ENCODE measurements at places on chromosomes 1 and 21.

DNA sequence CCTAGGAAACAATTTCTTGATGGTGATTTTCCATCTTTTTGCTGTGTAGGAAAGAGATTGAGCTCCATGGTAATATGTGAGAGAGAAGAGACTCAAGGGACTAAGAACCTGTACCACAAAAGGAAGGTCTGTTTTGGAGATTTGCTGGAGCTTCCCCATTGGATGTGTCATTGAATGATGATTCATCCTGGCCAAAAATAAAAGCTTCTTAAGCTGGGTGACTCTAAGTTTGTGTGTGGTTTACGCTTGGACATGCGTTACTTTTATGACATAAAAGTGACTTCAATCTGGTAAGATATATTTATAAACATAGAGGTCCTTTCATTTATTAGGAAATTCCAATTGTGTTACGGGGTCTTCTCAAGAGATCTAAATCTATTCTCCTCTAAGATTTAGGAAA lies 17.4 kb upstream of the IL19 start:
- DNase-seq = peak; percentile 72

DNA sequence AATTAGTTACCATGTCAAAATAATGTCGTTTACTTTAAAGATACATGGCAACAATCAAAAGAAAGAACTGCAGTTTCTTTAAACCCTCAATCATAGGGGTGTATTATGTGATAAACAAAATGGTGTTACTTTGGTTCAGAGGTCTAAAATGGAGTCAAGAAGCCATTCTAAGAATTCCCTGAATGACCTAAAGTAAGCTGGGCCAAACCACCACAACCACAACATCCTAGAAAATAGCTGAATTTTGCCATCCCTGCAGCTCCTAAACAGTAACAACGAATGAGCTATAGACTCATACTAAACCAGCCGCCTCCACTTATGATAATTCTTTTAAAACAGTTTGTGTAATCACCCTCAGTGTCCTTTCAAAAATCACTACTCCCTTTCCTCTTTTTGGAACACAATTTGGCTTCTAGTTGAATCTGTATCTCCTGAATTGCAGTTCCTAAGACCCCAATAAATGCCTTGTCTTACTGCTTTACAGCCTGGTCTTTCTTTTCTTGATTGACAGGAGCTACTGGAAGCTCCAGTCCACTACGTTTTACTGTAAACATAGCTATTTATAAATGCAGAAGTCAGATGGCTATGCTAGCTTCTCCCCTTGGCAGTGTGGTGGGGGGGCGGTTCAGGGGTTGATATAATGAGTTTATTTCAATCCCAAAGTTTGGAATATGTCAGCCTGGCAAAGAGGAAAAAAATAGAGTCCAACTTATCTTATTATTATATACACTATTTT lies 84.3 kb downstream of the PLPPR4 start:
- no peak for DNase-seq

- DNase-seq = no peak
Measured at GRCh38 chr21:18157406-18157805, 87.2 kb upstream of the CHODL start.

- DNase-seq = no peak
Measured at GRCh38 chr1:223738465-223739365, 26.4 kb downstream of the CAPN2 start.

DNA sequence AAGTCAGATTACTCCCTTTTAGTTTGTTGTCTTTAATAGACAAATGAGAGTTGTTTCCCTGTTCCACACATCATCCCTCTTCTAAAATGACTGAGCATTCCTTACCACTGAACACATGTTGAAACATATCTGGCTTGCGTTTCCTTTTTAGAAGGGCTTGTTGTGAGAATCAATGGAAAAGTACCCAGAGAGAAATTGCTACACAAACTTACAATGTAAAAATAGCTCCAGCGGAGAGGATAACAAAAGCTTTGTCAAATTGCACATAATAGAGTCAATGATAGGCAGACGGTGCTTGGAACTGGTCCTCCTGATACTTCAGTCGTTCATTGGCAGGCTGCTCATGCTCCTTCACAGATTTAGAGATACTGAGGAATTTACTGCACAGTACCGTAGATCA lies 123.9 kb downstream of the CYYR1 start:
- DNase-seq = peak; percentile 61

DNA sequence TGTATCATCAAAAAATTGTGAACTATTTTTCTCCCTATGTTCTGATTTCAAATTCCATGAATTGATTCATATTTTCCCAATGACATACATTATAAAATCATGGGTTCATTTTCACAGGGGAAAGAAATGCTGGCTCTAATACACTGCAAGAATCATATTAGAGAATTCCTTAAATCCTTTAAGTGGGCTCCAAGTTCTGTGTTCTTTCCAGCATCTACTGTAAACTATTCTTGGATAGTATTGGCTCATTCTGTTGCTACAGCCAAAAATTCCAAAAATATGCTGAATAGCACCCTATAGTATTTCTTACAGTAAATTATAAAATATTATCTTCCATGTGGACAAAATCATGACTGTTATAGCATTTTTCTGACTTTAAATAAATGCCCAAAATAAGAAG lies 19.0 kb upstream of the C1orf105 start:
- DNase-seq = no peak

DNA sequence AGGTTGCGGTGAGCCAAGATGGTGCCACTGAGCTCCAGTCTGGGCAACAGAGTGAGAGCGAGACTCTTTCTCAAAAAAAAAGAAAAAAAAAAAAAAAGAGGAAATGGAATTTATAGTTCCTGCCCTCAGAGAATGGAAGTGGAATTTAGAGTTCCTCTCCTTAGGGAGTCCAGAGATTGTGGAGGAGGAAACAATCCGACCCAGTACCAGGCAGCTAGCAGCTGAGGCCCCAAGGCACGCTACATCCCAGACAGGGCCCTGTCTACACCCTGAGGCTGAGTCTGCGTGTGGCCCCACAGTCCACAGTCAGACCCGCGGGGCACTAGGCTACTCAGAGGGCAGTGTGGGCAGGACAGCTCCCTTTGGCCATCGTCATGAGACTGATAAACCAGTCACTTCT lies 1.9 kb upstream of the MFN2 start:
- no peak for DNase-seq

GRCh38 chr1:15156807-15157380 lies 3.3 kb downstream of the TMEM51 start:
- DNase-seq = no peak

GRCh38 chr1:942411-942821 lies 16.6 kb downstream of the NOC2L start:
- DNase-seq = no peak

DNA sequence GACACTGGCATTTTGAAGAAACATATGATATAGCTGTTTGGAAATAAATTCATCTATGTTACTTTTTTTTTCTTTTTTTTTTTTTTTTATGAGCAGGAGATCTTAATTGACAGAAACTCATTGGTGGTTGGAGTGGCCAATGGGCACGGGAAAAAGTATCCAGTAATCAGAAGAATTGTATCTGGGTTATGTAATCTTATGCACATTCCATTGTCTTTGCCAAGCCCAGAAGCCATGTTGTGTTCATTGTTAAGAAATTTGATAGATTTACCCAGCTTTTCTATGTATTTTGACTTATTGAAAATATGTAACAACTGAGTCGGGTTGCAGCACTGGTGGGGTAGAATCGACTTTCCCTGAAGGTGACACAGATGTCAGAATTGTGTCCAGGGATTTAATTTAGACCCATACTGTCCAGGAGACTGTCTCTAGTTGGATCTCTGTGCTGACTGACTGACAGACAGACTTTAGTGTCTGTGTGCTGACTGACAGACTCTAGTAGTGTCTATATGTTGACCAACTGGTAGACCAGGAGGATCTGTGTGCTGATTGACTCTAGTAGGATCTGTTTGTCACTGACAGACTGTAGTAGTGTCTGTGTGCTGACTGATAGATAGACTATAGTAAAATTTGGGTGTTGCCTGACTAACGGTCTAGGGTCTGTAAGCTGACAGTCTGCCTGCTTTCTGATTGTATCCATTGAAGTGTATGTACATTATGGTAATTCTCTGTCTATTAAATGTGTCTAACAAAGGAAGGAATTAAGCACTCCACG lies 12.3 kb upstream of the C4BPB start:
- DNase-seq = no peak

GRCh38 chr1:86650065-86650464 lies 54.3 kb upstream of the SH3GLB1 start:
- DNase-seq = no peak

GRCh38 chr1:203162403-203162802 lies 13.2 kb downstream of the MYBPH start:
- DNase-seq = no peak

DNA sequence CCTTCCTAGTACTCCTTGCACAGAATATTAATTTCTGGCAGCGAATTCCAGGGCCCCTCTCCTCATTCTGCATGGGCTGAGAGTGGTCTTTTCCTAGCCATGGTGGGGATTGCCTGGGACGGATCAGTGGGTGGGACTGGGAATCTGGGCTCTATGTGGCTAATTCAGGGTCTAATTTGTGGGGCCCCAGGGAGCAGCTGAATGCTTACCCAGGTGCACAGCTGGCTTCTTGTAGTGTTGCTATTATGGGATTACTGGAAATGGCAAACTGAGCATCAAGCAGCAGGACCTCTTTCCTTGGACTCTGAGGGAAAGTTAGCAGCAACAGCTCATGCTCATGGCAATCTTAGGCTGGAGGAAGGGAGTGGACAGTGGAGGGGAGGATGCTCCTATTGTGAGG lies 187.1 kb upstream of the CACNA1E start:
- DNase-seq = no peak

- no peak for DNase-seq
Measured at GRCh38 chr1:6942990-6943389, 157.7 kb downstream of the CAMTA1 start.

GRCh38 chr1:148308832-148309458 lies 156.9 kb upstream of the NBPF11 start:
- no peak for DNase-seq

DNA sequence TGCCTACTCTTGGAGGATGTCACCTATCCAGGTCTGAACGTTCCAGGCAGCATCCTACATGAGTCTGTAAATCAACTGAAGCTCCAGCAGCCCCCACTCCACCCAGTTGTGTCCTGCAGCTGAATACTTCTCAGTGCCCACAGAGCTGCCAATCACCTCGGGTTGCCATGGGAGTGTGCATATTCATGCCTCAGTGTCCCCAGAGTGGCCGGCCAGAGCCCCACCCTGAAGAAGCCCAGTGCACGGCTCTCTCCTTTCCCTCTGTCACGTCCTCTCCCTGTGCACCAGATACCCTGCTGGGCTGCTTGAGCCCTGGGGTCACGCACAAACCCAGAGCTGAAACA lies 16.1 kb upstream of the GSTM4 start:
- DNase-seq = no peak

DNA sequence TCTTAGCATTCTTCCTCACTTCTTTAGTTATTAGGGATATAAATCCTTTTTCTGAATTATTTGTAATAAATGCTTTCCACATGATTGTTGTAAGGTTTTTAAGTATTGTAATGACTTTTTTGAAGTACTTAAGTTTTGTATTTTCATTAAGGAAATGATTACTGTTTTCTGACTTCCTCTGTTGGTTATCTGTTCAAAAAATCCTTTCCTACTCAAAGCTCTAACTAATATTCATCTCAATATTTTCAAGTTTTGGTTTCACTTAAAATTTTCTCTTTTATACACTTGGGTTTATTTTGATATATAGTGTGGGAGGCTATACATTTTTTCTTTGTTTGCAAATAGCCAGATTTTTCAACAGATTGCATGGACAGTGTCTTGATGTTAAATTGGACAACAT lies 59.9 kb upstream of the NHLH2 start:
- DNase-seq = no peak

GRCh38 chr21:37829447-37829846 lies 86.8 kb downstream of the KCNJ6 start:
- peak; percentile 48 for DNase-seq

DNA sequence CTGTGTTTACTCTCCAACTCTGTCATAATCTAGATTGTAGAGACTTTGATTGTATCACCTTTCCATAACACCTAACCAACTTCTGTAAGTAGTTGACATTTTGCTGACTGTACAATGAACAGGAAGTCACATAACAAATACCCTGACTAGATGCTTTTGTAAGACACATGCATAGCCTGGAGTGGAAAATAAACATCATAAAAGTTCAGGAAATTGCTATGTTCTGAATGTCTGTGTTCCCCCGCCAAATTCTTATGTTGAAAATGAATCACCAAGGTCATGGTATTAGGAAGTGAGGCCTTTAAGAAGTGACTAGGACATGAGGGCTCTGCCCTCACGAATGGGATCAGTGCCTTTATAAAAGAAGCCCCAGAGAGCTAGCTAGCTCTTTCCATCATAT lies 40.4 kb upstream of the ZSWIM5 start:
- DNase-seq = peak; percentile 88

GRCh38 chr1:186289943-186290545 lies 85.0 kb downstream of the TPR start:
- no peak for DNase-seq

DNA sequence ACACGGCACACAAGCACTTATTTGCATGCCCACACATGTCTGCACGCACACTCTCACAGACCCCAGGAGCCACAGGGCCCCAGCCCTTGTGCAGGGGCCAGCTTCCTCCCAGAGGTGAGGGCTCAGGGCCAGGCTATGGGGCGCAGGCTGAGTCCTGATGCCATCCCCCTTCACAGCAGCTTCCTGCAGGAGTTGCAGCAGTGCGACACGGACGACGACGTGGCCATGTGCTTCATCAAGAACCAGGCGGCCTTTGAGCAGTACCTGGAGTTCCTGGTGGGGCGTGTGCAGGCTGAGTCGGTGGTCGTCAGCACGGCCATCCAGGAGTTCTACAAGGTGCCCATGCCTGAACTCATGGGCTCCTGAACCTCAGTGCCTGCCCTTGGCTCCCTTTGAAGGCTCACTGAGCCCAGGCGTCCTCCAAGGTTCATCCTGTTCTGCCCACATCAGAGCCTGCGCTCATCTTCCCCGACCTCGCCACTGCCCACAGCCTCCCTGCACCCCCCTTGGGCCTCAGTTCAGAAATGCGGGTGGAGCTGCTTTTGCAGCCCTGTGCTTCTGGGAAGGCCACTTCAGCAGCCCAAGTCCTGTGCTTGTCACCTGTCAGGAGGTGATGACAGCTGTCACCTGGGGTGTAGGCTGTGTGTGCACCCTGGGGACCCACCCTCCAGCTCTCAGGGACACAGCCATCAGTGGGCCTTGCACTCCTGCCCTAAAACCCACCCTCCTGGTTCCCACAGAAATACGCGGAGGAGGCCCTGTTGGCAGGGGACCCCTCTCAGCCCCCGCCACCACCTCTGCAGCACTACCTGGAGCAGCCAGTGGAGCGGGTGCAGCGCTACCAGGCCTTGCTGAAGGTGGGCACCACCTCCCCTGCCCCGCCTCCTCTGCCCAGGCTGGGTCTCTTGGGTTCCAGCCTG lies 66.6 kb downstream of the TRIM11 start:
- no peak for DNase-seq
